ENCODE measurements at places on chromosomes 7 and 10.

- DNase-seq, result no peak
Measured at GRCh38 chr10:132624847-132625471, 87.4 kb downstream of the INPP5A start.

GRCh38 chr10:112307358-112308124 lies 24.3 kb downstream of the TECTB start:
- no peak for DNase-seq

DNA sequence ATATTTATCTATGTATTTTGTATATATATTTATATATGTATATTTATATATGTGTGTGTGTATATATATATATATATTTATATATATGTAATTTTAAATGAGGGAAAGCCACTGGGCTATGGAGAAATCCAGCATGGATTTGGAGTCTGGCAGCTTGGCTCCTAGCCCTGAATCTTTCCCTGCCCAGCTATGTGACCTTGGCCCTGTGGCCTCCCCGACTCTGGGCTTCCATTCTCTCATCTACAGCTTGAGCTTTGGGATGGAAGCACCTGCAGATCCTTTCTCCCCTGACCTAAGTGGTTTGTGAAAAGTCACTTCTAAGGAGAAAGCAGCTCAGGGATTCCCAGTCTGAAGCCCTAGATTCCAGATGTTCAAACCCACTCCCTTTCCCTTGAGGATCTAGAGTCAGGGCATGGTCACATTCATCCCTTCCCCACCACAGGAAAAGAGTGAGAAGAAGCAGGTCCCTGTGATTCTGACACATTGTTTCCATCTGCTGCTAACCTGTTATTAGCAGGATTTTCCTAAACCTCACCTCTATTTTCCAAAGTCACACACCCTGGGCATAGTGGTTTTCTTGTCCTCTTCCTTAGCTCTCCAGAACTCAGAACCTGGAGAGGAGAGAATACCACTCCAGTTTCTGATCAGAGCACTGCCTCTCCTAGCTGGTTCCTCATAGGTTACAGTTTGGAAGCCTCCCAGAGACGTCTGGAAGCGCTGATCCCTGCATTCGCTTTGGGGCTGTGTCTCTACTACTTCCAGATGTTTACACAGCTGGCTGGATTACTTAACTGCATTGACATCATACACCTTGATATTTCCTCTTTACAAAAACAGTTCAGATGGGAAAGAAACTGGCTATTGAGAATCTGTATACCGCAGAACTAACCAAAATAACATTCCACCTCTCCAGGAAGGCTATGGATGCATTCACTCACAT lies 327.5 kb upstream of the ZMIZ1 start:
- DNase-seq, result no peak

DNA sequence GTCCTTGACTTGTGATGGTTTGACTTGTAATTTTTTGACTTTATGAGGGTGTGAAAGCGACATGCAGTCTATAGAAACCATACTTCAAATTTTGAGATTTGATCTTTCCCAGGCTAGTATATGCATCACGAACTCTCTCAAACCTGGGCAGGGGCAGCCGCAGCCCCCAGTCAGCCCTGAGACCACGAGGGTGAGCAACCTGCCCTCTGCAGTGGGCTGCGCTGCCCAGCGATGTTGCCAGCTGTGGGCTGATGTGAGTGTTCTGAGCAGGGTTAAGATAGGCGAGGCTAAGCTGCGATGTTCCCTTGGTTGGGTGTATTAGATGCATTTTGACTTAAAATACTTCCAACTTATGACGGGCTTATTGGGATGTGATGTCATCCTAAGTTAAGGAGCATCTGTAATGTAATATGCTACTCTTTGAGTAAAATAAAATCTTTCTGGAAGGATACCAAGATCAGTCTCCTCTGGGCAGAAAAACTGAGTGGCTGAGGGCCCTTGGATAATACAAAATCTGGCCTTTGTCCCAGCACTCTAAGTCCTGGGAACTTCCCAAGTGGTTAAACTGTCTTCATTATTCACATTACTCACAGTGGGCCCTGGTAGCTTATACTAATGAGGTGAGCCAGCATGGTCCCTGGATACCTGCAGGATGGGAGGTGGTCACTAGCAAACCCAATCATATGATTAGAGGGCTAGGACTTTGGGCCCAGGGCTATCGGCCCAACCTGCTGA lies 28.4 kb upstream of the CNPY1 start:
- DNase-seq, result no peak

GRCh38 chr10:112230325-112230988 lies 46.9 kb upstream of the GPAM start:
- DNase-seq, result no peak

DNA sequence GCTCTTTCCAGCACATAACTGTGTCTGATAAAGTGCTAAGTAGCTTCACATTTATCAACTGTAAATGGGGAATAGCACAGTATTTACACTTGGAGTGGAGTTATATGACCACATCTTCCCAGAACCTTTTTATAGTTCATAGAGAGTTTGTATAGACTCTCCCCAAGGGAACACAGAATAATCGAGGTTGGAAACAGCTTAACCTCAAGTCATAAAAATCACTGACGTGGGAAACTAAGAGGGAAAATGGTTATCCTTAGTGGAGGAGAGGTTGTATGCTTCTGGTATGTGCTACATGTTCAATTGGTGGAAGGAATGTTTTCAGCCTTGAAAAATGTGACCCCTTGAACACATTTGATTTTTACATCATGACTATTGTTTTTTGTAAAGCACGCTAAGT lies 167.9 kb upstream of the KIAA1217 start:
- DNase-seq, result no peak

GRCh38 chr7:16504019-16504418 lies 22.6 kb upstream of the LRRC72 start:
- DNase-seq, result no peak
